ENCODE measurements at places on chromosomes 11 and 22.

- DNase-seq = peak; percentile 83
Measured at GRCh38 chr11:120125024-120125423, 12.9 kb downstream of the TRIM29 start.

DNA sequence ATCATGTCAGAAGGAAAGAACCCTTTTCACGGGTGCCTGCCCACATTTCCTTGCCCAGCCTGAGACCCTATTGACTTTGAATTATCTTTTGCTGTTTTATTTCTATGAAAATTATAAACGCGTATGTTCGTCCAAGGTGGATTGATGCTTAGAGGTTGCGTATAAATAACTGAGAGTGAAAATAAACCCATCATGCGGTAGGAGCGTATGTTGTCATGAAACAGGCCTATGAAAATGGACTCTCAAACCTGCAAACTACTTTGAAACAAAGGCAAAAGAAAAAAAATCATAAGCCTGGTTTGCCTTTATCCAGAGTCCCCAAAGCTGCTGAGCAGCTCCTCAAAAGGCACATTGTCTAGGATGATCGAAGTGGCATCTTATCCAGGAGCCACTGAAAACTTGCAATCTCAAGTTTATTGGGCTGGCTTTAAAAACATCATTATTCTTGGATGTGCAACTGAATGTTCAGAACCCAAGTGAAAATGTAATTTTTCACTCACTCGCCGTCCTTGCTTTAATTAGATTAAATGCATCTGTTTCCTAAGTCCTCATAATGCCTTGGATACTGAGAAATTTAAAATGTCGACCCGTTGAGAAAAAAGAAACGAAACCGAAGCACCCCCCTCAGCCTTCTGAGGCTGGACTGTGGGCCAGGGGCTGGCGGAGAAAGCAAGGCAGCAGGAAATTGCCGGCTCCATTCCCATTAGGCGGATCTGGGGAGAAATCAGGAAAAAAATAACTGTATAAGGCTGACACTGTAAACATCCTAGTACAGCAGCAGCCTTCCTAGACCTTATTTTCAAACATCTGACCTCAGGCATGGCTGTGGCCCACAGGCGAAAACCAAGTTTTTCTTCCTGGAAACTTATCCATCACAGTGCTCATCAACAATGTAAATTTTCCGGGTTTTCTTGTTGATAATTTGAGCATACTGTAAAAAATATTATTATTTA, 82.9 kb upstream of the PPARA start:
- peak; percentile 13 for DNase-seq

GRCh38 chr11:96459751-96460150, 69.9 kb downstream of the JRKL start:
- no peak for DNase-seq

DNA sequence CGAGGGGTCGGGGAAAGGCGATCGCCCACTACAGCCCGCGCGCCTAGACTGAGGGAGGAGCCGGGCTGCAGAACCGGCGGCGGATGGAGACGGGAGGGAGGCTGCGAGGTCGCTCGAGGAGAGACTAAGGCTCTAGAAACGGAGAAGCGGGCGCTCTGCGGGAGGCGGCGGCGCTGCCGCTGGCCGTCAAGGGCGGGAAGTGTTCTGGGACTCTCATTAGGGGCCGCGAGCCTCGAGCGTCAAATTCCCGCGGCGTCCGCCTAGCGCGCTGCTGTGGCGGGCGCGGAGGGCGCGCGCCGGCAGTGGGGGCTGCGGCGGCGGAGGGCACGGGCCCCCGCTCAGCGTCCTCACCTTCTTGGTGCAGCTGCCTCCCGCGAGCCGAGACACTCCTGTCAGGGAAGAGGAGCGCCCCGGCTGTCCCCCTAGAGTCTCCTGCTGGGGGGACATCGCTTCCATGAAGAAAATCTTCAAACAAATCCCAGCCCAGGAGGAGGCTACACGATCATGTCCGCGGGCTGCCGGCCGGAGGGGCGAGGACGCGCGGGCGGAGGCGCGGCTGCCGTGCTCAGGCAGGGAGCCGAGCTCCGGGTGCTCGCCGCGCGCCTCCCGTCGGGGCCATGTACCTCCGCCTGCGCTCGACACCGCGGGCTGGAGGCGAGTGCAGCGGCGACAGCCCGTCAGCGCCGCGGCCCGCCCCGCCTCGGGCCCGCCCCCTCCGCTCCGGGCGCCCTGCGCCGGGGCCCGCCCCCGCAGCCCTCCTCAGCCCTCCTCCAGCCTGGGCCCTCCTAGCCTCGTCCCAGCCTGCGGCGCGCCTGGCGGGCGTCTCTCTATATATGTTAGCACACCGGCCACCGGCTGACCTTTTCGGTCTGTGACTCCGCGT, at the start of gene ARHGAP20:
Gene ARHGAP20 (minus strand): TSS at position 662 of the 883 bp plus-strand sequence. CDS start 206 bp downstream, at position 456.
- peak; percentile 47 for DNase-seq

GRCh38 chr11:656866-657265, 19.8 kb downstream of the DRD4 start:
- DNase-seq = no peak

GRCh38 chr11:75498556-75499255, 27.0 kb downstream of the GDPD5 start:
- DNase-seq = no peak

- DNase-seq = no peak
Measured at GRCh38 chr11:66859686-66860448, 3.0 kb downstream of the LRFN4 start.

GRCh38 chr11:124879493-124880289, 14.5 kb downstream of the ROBO3 start:
- no peak for DNase-seq

- peak; percentile 11 for DNase-seq
Measured at GRCh38 chr11:64713016-64713707, 9.8 kb downstream of the NRXN2 start.

- no peak for DNase-seq
Measured at GRCh38 chr11:9606809-9607510, 33.5 kb downstream of the WEE1 start.

DNA sequence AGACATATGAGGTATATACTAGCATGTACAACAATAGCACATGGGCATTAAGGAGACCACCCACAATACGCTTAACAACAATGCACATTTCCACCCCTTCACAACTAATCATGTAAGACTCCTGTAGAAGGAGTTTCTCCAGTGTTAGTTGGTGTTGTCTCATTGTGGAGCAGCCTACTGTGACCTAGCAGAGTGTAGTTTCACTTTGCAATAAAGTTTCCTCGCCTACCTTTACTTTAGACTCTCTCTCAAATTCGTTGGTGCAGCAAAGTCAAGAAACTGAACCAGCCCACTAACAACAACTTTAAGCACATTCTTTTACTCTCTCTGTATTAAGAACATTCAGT, 863.6 kb downstream of the FAM181B start:
- DNase-seq = no peak

DNA sequence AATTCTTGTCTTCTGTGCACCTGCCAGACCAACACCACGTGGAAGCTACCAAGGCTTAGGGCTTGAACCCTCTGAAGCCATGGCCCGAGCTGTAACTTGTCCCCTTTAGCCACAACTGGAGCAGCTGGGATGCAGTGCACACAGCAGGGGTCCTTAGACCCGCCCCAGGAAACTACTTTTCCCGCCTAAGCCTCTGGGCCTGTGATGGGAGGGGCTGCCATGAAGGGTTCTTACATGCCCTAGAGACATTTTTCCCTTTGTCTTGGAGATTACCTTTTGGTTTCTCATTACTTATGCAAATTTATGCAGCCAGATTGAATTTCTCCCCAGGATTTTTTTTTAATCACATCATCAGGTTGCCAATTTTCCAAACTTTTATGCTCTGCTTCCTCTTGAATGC, 9.7 kb downstream of the PATE3 start:
- DNase-seq = no peak

GRCh38 chr11:21894492-21894891, 298.4 kb upstream of the ANO5 start:
- no peak for DNase-seq

DNA sequence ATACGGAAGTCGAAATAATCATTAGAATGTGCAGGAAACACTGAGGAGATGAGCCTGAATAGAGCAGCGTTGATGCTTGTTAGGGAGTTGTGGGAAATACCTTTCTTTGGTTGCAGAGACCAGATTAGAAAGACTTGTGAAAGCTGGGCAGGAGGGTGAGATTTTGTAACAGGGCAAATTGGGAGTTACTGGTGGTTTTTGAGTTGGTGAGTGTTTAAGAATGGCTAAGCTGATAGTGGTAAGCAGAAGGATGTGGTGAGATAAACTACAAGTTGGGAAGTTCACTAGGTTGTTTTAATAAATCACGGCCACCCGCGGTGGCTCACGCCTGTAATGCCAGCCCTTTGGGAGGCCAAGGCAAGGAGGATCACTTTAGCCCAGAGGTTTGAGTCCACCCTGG, 34.4 kb downstream of the MCAM start:
- DNase-seq = no peak

- no peak for DNase-seq
Measured at GRCh38 chr22:31821572-31821971, 67.8 kb downstream of the DEPDC5 start.

- DNase-seq = no peak
Measured at GRCh38 chr11:118971646-118972045, at the start of gene FOXR1. Gene FOXR1, plus strand, starts transcription at chr11:118971761. Its CDS starts 171 bp downstream, at chr11:118971932.

GRCh38 chr11:43234881-43235280, 76.9 kb upstream of the API5 start:
- DNase-seq = no peak

GRCh38 chr11:85945296-85945695, 90.1 kb downstream of the CCDC83 start:
- DNase-seq = no peak

- DNase-seq = no peak
Measured at GRCh38 chr22:31825513-31825912, 71.7 kb downstream of the DEPDC5 start.

GRCh38 chr22:50469377-50470305, 5.2 kb downstream of the SBF1 start:
- DNase-seq = peak; percentile 75

- DNase-seq = no peak
Measured at GRCh38 chr11:128749974-128750373, 56.1 kb downstream of the FLI1 start.

DNA sequence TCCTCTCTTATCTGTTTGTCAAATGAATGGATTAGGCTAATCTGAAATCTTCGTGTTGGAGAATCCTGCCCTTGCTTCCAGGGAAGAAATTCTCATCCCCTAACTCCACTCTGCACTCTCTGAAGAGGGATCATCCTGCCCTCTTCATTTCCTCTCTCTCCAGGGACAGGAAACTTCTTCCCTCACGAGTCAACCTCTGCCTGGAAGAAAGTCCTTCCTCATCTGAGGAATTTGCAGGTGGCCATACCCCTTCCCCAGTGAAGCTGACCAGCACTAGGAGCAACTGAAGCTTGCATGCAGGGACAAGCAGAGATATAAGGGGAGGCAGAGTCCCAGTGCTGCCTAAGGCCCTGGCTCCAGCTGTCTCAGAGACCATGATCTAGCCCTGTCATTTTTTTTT, 3.6 kb upstream of the PHOX2A start:
- DNase-seq = peak; percentile 65

- DNase-seq = no peak
Measured at GRCh38 chr11:108734283-108734682, 69.4 kb downstream of the DDX10 start.

GRCh38 chr11:43908683-43909082, 28.1 kb downstream of the ALKBH3 start:
- no peak for DNase-seq

DNA sequence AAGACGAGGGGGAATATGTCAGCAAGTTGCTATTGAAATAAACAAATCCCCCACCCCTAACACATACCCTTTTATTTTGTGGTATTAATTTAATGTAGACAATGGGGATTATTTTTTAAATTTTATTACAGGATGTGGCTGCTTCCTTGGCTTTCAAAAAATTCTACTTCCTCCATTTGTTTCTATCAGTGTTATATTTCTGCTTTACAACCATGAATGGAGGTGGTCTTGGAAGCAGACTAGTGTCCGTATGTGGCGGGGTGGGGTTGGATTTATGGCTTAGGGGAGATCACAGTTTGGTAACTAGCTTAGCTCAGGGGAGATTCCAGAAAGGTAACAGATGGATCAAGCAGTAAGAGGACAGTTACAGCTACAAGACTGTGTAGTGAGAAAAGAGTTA, 39.3 kb upstream of the PICALM start:
- no peak for DNase-seq

GRCh38 chr11:18001191-18001590, 11.7 kb downstream of the SERGEF start:
- peak; percentile 28 for DNase-seq

- DNase-seq = no peak
Measured at GRCh38 chr11:7564803-7565202, 51.0 kb downstream of the PPFIBP2 start.

DNA sequence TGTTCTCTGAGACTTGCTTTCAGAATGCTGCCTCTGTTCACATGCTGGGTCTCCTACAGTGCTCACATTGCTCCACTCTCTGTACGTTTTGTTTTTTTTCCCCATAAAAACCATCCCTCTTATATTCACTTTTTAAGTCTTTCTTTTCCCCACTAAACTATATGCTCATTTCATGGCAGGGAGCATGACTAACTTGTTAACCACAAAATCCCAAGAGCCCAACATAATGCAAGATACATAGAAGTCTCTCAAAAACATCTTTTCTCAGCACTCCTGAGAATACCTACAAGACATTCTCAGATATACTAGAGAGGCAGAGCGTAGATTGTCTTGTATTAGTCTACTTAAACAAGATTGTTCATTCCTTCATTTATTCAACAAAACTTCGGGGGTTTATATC, 73.3 kb downstream of the FAM76B start:
- DNase-seq = peak; percentile 12

GRCh38 chr11:95229993-95230809, 801 bp downstream of the SESN3 start:
- peak; percentile 16 for DNase-seq

GRCh38 chr11:120465921-120466534, 45.5 kb upstream of the GRIK4 start:
- DNase-seq = no peak

- DNase-seq = no peak
Measured at GRCh38 chr11:130639369-130639768, 190.9 kb downstream of the ADAMTS15 start.

DNA sequence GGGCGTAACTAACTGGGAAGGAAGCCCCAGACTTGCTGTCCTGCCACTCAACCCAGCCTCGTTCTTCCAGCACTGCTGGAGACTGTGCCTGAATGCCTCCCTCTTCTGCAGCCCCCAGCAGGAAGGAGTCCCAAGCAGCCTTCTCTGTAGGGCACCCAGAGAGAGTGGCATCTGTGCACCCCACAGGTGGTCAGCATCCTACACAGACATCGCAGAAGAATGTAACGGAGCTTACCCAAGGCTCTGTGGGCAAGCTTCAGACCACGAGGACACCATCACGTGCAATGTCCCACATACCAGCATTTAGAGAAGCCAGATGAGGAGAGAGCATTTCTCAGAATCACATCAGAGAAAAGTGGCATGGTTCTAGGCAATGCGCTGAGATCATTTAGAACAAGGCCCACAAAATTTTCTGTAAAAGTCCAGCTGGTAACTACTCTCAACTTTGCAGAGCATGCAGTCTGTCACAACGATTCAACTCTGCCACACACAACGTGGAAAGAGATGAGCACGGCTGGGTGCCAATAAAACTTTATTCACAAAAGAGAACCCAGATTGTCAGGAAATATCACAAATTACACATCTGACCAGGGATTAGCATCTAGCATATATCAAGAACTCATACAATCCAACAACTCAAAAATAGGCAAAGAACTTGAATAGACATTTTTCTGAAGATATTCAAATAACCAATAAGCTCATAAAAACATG, 33.4 kb downstream of the SHANK2 start:
- DNase-seq = no peak

GRCh38 chr11:66841861-66842260, 1.4 kb upstream of the RCE1 start:
- DNase-seq = no peak

Measured in kidney tubule cell (primary cell).